ENCODE measurements at places on chromosomes 12 and 14. TPM values are rescaled to one million over a fixed set of nuclear protein-coding genes. Genes with fewer than 3 reads are reported as not detected.

Gene RARG
- polyA plus RNA-seq: 11.6 TPM

Gene KLRC4
- 0.87 TPM for polyA plus RNA-seq

Gene DENND5B
- 32.3 TPM for polyA plus RNA-seq

Gene CLEC4A
- 5.3 TPM for polyA plus RNA-seq

DNA sequence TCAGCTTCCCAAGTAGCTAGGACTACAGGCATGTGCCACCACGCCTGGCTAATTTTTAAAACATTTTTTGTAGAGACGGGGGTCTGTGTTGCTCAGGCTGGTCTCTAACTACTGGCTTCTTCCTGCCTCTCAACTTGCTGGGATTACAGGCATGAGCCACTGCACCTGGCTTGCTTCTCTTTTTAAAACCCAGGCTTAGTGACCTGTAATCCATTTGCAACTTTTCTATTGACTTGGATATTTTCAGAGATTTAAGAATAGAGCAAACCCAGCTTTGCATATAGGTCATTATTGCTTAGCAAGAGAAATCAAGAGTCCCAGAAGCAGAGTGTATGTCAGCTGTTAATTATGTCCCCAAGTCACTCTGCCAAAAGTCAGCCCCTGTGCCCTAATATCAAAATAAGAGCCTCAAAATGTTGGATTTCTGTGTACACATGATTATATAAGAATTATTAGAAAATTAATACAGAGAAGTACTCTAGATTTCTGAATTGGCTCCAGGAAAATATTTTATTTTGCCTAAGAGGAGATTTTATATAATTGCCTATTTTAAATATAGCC, 24.9 kb downstream of the TCP11L2 start:
- DNase-seq: no peak

DNA sequence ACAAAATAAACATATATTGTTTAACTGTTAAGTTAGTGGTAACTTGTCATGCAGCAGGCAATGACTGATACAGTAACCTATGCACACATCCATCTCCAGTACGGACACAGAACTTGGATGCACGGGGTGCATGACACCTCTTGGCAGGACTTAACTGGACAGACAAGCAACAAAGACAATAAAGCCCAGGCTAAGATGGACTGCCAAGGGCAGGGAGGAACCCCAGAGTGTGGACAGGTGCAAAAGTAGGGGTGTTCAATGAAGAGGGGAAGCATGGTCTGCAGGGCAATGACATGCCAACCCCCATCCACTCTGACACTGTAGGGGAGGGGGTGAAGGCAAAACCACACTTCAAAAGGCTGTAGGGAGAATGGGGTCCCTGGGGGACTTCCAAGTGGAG, 11.7 kb downstream of the SSH1 start:
- DNase-seq: no peak

GRCh38 chr12:89574736-89575208, 48.9 kb upstream of the POC1B start:
- DNase-seq: no peak

DNA sequence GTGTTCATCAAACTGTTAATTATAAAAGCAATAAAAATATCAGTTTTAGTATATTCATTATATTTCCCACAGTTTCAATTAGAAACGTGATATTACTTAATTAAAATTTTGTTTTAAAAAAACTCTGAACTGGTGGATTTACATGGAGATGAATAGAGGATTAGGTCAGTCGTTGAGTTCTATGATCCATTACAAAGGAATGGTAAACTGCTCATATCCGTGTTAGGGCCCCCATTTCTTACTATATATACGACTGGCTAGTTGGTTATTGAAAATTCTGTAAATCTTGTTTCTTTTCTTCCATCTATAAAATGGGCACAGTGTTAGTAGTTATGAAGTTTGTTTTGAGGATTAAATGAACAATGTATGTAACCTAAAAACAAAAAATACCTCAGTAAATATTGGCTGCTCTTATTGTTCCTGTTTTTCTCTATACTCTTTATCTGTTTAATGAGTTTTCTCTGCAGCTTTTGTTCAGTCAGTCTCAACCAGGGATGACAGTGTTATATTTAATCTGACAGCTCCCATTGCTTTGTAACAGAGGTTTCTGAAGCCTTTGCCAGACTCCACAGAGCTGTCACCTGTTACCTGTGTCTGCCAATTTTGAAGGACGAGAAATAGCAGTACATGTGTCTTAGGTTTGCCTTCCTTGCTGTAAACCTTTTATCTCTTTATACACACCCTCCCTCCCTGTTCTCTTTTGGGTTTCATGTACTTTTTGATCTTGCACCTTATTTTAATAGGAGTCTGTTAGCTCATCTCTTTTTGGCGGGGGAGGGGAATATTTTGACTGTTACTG, 41.5 kb downstream of the FRS2 start:
- no peak for DNase-seq

GRCh38 chr12:5827591-5827990, 117.5 kb downstream of the ANO2 start:
- no peak for DNase-seq

DNA sequence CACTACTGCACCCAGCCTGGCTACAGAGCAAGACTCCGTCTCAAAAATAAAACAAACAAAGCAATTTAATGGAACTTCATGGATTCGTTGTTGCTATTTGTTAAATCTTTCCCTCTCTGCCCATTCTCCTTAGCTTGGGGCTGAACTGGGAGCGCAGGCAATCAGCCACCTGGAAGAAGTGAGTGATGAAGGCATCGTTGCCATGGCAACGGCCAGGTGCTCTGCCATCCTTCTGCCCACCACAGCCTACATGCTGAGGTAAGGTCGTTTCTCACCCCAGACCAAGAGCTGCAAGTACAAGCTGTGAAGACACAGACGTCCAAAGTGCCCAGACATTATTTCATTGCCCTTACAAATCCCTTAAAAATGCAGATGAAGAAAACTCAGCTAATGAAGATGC, 19.1 kb downstream of the AMDHD1 start:
- DNase-seq: no peak

DNA sequence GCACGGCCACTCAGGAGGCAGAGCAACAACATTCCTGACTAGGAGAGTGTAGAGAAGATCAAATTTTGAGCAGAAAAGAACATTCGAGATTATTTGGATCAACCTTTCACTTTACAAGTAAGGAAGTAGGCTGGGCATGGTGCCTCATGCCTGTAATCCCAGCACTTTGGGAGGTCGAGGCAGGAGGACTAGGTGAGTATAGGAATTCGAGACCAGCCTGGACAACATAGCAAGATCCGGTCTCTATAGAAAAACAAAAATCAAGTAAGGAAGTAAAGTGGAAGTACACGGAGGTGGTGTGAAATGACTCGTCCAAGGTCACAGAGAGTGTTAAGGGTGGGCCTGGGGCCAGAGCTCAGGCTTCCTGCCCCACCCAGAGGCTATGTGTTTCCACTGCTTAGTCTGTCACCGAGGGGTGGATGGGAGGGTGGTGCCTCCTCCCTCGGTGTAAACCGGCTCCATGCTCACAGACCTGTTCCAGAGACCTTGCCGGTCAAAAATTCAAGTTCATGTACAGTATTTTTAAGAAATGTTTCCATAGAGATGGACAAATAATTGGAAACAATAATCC, 51.9 kb downstream of the MAP1LC3B2 start:
- no peak for DNase-seq
